ENCODE measurements at places on chromosomes 1 and 21. TPM values are rescaled to one million over a fixed set of nuclear protein-coding genes. Genes with fewer than 3 reads are reported as not detected.
A peak's percentile ranks its signal among the peaks of the same experiment; 100 is the strongest.

DNA sequence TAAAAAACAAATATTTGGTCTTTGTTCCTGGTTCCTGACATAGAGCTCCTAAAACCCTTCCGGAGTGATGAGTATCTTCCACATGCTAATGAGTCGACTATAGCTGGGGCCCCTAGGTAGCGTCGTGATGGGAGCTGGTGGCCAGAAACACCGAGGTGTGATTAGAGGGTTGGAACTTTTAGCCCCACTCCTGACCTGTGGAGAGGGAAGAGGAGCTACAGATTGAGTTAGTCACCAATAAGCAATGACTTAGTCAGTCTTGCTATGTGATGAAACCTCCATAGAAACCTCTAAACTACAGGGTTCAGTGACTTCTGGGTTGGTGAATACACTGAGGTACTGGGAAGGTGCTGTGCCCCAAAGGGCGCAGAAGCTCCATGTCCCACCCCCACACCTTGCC lies 30.1 kb upstream of the PLD5 start:
- DNase-seq: no peak

GRCh38 chr1:210251680-210252490 lies 19.3 kb downstream of the SERTAD4 start:
- DNase-seq: peak; percentile 75

GRCh38 chr1:206975306-206975705 lies 5.0 kb upstream of the FCAMR start:
- DNase-seq: no peak

DNA sequence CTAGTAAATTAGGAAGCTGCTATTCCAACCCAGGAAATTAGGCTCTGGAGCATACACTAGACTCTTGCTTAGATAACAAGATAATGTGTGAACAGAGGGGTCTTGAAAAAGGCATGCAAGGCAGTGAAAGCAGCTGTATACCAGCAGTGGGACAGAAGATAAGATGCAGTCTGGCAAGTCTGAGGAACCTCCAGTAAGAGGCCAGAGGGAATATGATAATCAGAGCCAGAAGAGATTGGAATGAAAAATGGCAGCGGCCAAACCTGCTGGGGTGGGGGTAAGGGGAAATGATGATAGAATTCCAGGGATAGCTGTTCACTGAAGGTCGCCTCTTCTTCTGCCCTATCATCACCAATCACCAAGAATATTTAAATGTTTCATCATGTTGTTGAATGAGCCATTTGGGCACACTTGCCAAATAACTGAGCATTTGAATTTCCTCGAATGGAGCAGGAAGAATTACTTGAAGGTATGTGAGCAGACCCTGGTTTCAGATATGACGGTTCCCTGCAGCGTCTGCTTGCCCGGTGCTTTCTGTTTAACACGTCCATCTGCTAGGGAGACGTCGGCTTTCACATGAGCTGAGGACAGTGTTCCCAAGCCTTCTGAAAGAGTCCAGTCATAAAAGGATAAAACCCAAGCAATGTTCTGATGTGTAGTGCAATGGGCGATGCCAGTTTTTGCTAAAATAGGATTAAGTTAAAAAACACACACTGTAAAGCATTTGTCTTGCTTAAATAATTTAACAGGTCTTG lies 173.3 kb downstream of the RWDD3 start:
- no peak for DNase-seq

DNA sequence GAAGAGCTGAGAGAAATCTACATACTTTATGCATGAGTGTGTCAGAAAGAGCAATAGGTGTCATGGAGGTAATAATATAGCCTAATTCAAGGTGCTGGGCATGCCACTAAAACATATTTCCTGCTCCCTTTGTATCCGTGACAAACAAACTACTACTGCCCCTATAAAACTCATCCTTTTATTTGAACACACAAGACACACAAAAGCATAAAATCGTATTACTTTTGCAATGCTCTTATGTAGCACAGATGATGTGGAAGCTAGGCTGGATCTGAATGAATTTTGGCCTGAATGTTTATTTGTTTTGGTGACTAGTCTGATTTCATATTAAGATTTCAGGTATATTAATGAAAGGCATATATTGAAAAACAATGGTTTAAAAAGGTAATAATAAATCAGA lies 239.3 kb upstream of the NEGR1 start:
- no peak for DNase-seq

DNA sequence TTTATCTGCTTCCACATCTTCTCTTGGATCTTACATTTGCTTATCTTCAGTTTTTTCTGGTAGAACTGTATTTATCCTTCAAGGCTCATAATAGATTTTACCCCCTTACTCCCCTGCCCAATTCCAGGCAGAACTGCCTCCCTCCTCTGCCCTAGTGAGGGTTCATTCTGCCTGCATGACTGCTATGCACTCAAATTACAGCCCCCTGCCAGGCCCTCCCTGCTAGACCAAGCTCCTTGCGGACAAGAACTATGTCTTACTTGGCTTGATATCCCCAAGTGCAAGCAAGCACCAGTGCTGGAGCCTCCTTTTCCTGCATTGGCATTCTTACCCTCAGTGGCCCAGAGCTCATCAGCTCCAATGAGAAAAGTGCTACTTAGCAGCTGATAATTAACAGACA lies 18.1 kb downstream of the MAPKAPK2 start:
- no peak for DNase-seq

DNA sequence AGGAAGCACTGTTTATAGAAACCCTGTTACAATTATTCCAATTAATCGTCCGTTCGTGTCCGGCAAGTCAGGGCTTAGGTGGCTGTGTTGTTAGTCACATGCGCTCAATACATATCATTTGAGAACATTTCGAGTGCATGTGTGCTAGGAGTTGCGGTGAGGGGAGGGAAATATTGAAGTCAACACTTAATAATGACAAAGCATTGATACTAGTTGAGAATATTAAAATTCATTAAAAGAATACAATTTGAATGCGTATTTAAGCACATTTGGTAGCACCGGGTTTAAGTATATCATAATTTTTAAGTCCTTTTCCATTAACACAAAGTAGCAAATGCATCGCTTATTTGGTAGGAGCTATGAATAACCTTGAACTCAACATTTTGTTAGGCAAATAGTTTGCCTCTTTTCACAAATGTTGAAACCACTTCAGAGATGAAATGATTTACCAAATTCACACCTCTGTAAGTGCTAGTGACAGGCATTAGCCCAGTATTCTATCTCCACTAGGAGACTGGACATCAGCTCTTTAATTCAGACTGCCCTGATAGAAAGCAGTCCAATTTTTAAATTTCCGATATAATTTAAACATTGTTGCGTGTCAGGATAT lies 1.1 kb upstream of the SERBP1 start:
- peak; percentile 13 for DNase-seq

DNA sequence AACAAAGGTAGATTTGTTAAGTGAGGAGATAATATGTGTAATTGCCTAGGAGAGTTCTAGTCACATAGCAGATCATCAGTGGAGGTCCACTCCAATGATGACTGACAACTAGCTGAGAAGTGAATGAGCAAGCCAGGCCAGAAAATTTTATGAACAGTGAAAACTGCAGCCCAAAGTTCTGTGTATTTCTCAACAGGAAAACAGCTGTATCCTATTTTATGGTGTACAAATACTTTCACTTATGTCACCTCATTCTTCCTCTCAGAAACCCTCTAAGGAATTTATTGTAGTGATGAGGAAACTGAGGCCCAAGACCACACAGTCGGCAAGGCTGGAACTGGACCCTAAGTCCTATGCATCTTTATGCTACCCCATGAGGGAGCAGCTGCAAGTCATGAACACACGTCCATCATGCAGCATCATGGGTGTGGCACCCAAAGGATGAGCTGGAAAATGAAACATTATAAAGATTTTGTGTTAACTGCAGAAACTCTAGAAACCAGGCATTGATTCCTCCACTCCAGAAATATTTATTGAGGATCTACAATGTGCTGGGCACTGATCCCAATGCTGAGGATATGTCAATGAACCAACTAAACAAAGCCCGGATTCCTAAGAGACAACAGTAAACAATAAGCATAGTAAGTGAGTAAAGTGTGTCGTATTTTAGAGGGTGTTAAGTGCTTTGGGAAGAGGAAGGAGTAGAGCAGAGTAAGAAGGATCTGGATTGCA lies 99.5 kb upstream of the DUSP10 start:
- no peak for DNase-seq

GRCh38 chr21:43717166-43717853 lies 1.6 kb upstream of the PDXK start:
- no peak for DNase-seq

GRCh38 chr1:100543640-100544039 lies 5.7 kb downstream of the GPR88 start:
- no peak for DNase-seq

DNA sequence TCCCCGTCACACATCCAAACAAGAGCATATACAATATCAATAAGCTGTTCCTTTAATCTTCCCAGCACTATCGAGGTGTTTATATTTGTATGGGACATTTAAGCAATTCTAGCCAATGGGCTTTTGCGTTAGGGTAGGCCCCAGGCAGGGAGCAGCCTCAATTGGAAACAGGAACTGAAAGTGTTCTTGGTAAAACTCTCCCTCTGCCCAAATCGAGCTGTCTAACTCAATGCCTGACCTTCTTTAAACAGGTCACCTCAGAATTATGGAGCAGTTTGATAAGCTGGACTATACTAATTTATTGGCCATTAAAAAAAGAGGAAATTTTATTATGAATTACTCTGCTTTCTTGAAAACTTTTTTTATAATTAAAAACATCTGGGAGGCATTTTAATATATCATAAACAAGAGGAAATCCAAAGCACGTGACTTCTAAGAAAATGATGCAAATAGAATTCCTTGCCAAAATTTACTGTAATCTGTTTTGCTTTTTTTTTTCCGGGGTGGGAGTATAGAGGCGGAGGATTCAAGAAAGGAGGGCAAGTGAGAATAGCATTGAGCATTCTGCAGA lies 498.1 kb downstream of the LMO4 start:
- DNase-seq: no peak

DNA sequence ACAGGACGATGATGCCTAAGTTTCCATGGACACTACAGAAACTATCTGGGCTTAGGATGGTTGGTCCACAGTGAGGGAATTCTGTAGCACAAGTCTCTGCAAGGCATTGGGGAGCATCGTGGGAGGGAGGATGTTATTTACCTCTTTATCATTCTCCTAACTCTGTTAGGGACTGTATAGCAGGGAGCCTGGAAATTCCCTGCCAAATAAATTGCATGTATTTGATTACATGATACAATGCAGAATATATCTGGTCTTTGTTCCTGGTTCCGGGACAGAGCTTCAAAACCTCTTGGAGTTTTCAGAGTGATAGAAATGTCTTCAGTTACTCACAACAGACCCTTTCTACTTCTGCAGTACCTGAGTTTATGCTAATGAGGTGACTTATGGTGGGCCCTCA lies 385.9 kb downstream of the PCP4 start:
- no peak for DNase-seq

DNA sequence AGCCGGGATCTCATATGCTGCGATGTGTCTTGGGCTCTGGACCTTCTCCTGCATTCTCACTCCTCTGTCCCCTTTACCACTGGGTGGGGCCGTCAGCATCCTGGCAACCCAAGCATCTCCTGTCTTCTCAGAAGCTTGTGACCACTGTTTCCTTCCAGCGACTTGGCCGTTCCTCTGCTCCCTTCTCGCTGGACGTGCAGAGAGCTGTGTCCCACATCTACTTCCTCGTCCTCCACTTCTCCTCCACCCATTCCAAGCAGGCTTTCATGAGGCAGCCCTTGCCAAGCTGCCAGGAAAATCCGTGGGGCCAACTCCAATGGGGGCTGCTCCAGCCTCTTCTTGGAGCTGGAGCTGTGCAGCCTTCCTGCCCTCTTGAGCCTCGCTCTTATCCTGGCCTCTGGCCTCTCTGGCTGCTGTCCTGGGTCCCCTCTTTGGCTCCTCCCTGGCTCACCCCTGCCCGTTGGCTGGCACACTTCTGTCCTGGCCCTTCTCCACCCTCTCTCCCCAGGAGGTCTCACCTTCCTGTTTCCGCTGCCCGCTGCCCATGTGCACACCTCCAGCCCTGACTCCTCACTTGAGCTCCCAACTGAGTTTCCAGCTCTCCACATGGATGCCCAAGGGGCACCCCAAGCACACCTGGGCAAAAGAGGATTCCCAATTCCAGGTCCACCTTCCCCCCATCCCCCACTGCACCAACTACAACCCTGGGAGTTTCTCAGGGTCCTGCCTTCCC lies 8.7 kb downstream of the FAM131C start:
- DNase-seq: no peak

DNA sequence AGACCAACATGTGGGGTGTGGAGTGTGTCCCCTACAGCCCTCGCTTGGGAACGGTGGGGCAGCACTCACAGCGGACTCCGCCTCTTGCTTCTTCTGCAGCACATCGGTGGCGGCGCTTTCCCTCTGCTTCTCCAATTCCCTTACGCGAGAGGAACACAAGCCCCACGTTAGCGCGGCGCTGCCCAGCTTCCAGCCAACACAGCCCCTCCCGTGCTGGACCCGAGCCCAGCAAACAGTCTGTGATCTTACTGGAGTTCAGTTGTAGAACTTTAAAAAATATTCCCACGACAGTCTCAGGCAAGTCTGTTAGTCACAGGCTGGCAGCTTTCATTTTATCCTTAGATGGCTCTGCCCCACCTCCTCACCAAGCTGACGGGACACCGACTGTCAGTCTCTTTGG lies 13.6 kb downstream of the THAP3 start:
- no peak for DNase-seq

DNA sequence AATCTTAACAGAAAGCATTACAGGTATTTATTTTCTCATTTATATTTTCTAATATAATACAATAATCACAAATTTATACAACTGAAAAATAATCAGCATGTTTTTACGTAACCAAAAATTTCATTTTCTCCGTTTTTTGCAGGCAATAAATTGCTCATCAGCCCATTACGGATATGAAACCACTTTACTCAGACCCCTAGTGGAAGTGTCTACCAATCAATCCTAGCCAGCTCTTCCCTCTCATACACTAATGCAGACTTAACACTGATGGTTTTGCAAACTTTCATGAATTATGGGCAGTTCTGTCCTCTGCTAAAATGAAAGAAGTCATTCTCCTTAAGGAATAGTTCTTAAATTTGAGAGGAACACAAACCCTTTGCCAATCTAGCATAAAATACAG lies 124.7 kb downstream of the EIF4G3 start:
- no peak for DNase-seq

GRCh38 chr1:15680561-15681348 lies 3.4 kb upstream of the PLEKHM2 start:
- no peak for DNase-seq

Gene RGS13
- polyA plus RNA-seq: not detected

Gene DTL
- polyA plus RNA-seq: not detected

Gene ZBTB37
- polyA plus RNA-seq: 1.0 TPM

Gene RGS8
- not detected for polyA plus RNA-seq

Gene RIPK4
- polyA plus RNA-seq: 11.6 TPM

Gene ANGPTL1
- 8.2 TPM for polyA plus RNA-seq

Gene C8B
- not detected for polyA plus RNA-seq

Gene DNASE2B
- polyA plus RNA-seq: not detected
